ENCODE measurements at places on chromosomes 11 and 22.

DNA sequence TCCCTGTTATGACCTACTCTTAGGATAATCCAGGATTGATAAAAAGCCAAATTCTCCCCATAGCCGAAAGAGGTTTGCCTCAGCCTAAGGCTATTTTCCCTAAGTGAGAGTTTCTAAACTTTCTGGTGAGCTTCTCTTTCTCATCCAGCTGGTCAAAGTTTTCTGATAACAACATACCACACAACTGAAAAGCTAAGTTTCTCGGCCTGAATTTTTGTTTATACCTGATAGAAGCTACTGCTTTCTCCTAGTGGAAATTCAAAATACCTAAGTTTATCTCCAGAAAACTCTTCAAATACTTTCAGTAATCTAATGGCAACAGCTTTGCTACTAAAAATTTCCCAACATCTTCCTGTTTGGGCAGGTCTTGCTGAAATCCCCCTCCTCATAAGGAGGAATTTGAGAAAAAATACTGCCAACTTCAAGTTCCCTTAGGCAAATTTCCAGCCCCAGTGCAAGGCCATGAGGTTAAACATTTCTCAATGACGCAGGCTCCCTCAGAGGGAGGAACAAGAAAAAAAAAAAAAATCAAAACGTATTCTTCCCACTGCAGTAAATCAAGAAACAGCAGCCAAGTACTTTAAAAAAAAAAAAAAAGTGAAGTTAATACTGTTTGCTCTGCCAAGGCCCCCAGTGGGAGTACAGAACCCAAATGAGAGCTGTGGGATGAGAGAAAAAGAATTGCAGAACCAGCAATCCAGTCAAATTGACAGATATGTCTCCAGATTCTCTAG is 127.0 kb downstream of the MRTFA start:
- no peak for DNase-seq

DNA sequence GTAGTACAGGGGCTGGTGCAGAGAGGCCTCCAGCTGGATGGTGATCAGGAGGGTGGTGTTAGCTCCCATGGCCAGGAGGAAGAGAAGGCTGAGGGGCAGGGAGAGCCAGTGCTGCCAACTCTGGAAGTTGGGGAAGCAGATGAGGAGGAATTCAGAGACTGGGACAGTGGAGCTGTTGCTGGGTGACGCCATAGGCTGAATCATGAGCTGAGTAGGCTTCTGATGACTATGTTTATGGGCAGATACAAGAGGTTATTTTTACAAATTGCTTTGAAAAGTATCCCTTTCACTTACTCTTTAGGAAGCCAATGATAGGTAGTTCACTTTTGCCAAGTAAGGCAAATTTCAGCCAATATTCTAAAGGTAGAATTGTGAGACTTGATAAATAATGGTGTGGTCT is 3.1 kb downstream of the OR56A1 start:
- DNase-seq: no peak

GRCh38 chr22:44618400-44618799 is 83.6 kb upstream of the PRR5 start:
- DNase-seq: no peak

DNA sequence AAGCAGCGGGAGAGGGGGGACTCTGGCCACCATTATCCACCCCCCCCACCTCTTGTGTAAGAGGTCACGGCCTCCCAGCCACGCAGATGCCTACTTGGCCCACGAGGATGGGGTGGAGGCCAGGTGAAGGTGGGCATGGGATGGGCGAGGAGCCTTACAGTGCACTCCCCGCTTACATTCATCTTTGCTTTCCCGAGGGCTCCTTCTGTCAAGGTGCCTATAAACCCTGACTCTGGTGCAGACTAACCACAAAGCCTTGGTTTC is 13.1 kb downstream of the NPTXR start:
- DNase-seq: no peak

GRCh38 chr11:69656536-69657455 is 15.8 kb downstream of the CCND1 start:
- no peak for DNase-seq

- DNase-seq: no peak
Observed at GRCh38 chr11:12159351-12160099, 49.1 kb downstream of the MICAL2 start.

DNA sequence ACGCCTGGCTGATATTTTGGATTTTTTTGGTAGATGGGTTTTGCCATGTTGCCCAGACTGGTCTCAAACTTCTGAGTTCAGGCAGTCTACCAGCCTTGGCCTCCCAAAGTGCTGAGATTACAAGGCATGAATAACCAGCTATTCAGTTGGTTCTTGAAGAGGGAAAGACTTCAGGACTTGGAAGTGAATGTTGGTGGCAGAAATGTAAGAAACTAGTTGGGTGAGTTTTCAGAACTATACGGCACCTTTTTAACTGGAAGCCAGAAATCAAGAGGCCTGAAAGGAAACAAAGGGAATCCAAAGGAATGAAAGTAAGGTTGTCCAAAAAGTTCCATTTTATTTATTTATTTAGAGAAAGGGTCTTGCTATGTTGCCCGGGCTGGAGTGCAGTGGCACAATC is 2.9 kb downstream of the POGLUT3 start:
- DNase-seq: no peak
